CD8-positive, alpha-beta memory T cell (primary cell): ENCODE measurements at places on chromosomes 2 and 18. TPM values are rescaled to one million over a fixed set of nuclear protein-coding genes. Genes with fewer than 3 reads are reported as not detected.

DNA sequence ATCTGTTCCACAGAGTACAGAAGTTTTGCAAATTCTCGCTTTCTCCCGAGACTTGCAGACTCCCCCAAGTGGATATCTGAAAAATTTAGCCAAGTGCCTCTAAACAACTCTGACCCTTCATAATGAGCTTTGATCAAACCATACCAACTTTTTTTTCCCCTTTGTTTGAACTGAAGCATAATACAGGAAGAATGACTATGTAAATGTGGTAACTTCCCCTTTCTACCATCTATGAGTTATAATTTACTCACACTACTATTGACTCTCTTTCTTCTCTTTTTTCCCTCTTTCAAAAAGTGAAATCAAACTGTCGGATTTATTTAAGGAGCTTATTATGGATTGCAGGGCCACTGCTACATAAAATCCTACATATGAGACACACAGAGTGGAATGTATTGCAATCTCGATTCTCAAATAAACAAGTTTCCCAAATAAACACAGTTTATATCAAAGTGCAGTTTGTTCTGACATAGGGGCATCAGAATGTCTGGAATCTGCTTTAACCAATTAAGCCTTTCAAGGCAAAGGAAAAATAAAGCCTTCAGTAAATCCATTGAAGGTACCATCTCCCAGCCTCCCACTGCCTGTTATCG, 1.4 kb upstream of the ZNF804A start:
- H3K27ac ChIP-seq = no peak overlapping the region
- H3K4me1 ChIP-seq = no peaks in the 10 kb centered on the region
- no peak overlapping the region for H3K4me3 ChIP-seq
- H3K36me3 ChIP-seq = no peaks in the 10 kb centered on the region
- H3K27me3 ChIP-seq = peaks cover 3% of the 10 kb centered on the region

- H3K27ac ChIP-seq = no peak overlapping the region
- H3K27me3 ChIP-seq = no peaks in the 10 kb centered on the region
These were observed 14.5 kb downstream of the TMEM247 start for GRCh38 chr2:46493971-46494250.

RGPD5 gene
- total RNA-seq = 30.3 TPM

GRCh38 chr2:47501374-47502200, 98.6 kb downstream of the MSH2 start:
- no peaks in the 10 kb centered on the region for H3K4me1 ChIP-seq
- no peak for DNase-seq
- no peak overlapping the region for H3K4me3 ChIP-seq
- H3K36me3 ChIP-seq = no peaks in the 10 kb centered on the region
- no peak overlapping the region for H3K27ac ChIP-seq

KCNK3 gene
- not detected for total RNA-seq

DNA sequence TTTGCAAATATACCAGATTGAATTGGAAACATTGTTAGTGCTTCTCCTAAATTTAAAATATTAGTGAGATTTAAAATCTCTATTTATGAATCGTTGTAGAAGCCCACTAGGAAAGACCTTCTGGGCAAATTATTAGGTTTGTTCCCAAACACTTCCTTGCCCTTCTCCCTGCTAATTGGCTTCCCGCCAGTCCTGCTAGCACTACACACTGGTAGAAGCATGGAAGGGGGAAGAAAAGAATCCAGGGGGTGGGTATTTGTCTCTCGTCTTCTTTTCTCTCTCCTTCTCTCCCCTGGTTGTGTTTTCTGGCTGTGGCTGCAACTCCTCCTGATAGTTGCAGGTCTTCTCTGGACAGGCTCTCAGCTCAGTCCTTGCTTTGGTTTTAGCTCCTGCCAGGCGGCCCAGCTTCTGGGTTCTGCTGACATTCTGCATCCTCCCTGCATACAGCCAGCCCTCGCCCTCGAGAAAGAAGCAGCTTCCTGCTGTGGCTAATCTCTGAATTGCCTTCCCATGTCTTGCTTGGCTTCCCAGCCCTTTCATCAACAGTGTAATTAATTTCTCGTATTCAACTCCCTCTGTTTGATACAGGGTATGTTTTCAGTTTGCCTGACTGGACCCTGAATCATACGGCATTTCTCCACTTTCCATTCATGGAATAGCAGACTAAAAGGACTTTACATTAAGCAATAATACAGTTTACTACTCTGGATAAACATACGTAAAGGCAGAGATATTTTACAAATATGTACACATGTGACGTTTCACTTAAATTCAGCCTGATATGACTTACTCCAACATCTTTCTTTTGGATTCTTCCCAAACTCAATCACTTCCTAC, 6.9 kb upstream of the PARD3B start:
- H3K27ac ChIP-seq = no peak overlapping the region
- no peaks in the 10 kb centered on the region for H3K36me3 ChIP-seq
- DNase-seq = no peak
- H3K4me1 ChIP-seq = no peaks in the 10 kb centered on the region
- no peak overlapping the region for H3K4me3 ChIP-seq
- H3K27me3 ChIP-seq = no peaks in the 10 kb centered on the region

GRCh38 chr2:168461178-168461941, 5.3 kb downstream of the CERS6 start:
- no peak overlapping the region for H3K4me3 ChIP-seq

QPCT gene
- 4.2 TPM for total RNA-seq

DNA sequence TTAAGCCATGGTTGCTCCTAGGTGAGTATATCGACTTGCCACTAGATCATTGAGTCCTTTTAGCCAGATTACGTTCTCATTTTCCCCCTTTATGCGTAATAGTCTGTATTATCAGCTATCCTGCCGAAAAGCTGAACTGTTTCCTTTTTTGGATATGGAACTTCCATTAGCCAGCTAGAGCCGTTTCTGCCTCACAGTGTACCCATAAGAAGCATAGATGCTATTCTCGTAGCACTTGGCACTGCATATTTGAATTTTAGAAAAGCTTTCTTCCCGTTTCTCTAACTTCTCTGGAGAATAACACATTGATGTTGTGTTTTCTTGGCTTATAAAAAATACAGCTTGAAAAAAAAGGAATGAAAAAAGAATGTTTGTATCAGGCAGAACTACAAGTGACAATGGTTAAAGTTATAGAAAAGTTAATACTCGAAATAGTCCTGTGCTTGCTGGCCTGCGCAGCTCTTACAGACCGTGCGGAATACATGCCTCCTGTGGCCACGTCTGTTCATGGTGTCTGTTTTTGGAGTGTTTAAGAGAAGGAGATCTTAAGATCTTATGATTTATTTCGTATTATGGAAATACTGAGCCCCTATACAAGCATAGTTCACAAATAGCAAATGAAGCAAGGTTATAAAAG, 710 bp downstream of the DUSP19 start:
- H3K36me3 ChIP-seq = no peaks in the 10 kb centered on the region
- H3K27me3 ChIP-seq = no peaks in the 10 kb centered on the region
- no peaks in the 10 kb centered on the region for H3K4me1 ChIP-seq
- peak overlapping the region; percentile 63 for H3K27ac ChIP-seq
- no peak for DNase-seq

DNA sequence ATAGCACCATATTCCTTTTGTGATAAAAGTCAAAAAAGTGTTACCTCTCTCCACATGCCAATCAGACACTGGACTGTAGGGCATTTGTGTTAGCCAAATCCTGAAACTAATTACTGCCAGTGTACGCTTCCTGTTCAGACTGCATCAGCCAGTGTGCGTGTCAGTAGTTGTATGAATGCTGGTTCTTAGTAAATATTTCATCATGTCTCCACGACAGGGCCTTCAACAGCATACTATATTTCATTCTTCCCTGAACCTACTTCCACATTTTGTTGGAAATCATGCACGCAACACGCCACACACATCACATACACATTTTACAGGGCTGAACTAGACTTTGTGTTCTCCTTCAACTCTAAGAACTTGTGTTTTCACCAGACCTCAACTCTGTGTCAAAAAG, 77.5 kb downstream of the EPB41L3 start:
- no peaks in the 10 kb centered on the region for H3K36me3 ChIP-seq
- no peak for DNase-seq
- no peak overlapping the region for H3K4me3 ChIP-seq
- H3K4me1 ChIP-seq = no peaks in the 10 kb centered on the region

LYPD6B gene
- not detected for total RNA-seq

- H3K4me1 ChIP-seq = peaks cover 8% of the 10 kb centered on the region
- no peak overlapping the region for H3K4me3 ChIP-seq
- no peak for DNase-seq
- no peaks in the 10 kb centered on the region for H3K27me3 ChIP-seq
- no peak overlapping the region for H3K27ac ChIP-seq
These were observed 6.3 kb downstream of the KHK start for GRCh38 chr2:27092696-27093429.

HOXD9 gene
- total RNA-seq = not detected
